ENCODE measurements at places on chromosomes 11 and 22.

- H3K27me3 ChIP-seq: no peaks in the 10 kb centered on the region
- no peak overlapping the region for H3K4me3 ChIP-seq
- no peak overlapping the region for H3K27ac ChIP-seq
- peaks cover 82% of the 10 kb centered on the region for H3K36me3 ChIP-seq
These were observed 16.1 kb downstream of the NCAPD3 start for GRCh38 chr11:134207538-134208239.

- no peaks in the 10 kb centered on the region for H3K27me3 ChIP-seq
- H3K36me3 ChIP-seq: no peaks in the 10 kb centered on the region
- no peaks in the 10 kb centered on the region for H3K4me1 ChIP-seq
- no peak for DNase-seq
These were observed 6.7 kb upstream of the OR5I1 start for GRCh38 chr11:55942785-55943392.

- no peak overlapping the region for H3K4me3 ChIP-seq
- H3K36me3 ChIP-seq: no peaks in the 10 kb centered on the region
- no peaks in the 10 kb centered on the region for H3K4me1 ChIP-seq
- peaks cover 38% of the 10 kb centered on the region for H3K27me3 ChIP-seq
- H3K27ac ChIP-seq: no peak overlapping the region
These were observed 18.0 kb downstream of the PKNOX2 start for GRCh38 chr11:125182573-125182972.

- no peak for DNase-seq
- H3K36me3 ChIP-seq: no peaks in the 10 kb centered on the region
- H3K4me3 ChIP-seq: no peak overlapping the region
- H3K27me3 ChIP-seq: no peaks in the 10 kb centered on the region
- H3K4me1 ChIP-seq: no peaks in the 10 kb centered on the region
- H3K27ac ChIP-seq: no peak overlapping the region
These were observed 146.5 kb downstream of the MYO18B start for GRCh38 chr22:25888399-25889054.
